ENCODE measurements at places on chromosomes 6 and 20.

DNA sequence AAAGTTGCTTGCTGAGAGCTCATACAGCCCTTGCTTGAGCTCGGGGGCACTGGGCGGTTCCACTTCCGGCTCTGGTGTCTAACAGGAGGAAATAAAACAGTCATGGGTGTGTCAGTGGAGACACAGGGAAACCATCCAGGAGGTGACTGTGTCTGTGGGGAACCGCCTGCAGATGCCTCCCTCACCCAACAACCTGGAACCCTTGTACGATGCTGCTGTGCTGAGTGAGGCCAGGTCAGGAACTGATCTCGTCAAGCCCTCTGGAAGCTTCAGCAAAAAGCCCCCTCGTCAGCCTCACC, 15.5 kb downstream of the TXNDC5 start:
- DNase-seq = no peak

DNA sequence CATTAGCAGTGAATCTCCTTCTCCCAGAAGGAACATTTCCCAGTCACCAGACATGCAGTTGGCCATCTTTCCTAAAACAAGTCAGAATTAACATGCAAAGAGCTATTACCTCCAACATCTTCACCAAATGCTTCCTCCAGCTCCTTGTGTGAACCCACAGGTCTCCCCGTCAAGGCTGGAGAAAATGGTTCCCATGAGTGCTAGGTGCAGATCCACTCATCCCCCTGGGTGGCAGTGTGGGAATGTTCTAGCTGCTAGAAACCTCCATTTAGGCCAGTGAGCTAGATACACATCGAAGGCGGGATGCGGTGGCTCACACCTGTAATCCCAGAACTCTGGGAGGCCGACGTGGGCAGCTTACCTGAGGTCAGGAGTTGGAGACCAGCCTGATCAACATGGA, 603.9 kb upstream of the SLC35B3 start:
- DNase-seq = no peak

DNA sequence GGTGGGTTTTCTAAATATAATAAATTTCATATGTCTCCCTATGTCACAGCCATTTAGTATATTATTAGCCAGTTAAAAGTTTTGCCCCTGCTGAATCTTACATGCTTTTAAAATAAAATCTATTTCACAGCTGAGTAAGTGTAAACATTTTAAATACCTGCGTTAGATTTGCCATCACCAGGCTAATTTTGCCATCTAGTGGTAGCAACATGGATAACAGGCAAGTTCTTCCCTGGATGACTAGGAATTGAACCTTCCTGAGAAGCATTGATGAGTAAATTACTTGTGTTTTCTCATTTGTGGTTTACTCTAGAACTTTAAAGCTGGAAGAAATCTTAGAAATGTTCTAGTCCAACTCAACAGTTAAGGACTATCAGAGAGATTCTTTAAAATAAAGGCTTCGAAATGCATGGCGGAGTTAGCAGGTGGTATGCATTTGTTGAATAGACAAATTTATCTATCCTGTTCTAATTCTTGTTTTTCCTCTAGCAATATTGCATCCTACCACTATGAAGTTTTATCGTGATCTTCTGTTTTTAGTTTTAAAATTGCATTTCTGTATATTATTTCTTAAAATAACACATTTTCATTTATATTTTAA, 2.6 kb downstream of the PRSS35 start:
- no peak for DNase-seq

GRCh38 chr6:90144928-90145555, 151.6 kb downstream of the BACH2 start:
- DNase-seq = no peak

DNA sequence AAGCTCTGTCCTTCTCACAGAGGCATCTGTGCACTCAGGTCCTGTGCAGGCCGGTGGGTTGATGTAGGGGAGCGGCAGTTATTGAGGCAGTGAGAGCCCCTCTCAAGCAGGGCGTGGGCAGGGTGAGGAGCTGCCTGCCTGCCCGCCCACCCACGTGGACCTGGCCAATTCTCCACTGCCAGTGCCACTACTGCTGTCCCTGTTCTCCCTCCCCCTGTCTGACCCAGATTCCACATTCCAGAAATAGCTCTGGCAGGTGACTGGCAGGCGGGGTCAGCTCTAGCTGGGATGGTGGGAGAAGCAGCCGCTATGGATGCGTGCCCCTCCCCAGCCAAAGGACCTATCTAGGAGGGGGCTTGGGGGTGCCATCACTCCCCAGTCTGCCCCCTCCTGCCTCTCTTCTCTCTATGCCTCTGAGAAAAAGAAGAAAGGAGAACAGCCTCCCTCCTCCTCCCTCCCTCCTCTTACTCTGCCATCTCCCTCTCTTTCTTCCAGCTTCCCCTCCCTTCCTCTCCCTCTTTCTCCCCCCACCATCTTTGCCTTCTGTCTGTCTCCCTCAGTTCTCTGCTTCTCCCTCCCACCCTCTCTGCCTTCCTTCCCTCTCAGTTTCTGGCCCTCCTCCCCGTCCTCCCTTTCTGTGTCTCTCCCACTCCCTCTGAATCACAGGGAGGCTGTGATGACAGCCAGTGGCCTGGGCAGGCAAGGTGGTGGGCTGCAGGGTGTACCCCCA, 86.5 kb upstream of the MYL9 start:
- no peak for DNase-seq

DNA sequence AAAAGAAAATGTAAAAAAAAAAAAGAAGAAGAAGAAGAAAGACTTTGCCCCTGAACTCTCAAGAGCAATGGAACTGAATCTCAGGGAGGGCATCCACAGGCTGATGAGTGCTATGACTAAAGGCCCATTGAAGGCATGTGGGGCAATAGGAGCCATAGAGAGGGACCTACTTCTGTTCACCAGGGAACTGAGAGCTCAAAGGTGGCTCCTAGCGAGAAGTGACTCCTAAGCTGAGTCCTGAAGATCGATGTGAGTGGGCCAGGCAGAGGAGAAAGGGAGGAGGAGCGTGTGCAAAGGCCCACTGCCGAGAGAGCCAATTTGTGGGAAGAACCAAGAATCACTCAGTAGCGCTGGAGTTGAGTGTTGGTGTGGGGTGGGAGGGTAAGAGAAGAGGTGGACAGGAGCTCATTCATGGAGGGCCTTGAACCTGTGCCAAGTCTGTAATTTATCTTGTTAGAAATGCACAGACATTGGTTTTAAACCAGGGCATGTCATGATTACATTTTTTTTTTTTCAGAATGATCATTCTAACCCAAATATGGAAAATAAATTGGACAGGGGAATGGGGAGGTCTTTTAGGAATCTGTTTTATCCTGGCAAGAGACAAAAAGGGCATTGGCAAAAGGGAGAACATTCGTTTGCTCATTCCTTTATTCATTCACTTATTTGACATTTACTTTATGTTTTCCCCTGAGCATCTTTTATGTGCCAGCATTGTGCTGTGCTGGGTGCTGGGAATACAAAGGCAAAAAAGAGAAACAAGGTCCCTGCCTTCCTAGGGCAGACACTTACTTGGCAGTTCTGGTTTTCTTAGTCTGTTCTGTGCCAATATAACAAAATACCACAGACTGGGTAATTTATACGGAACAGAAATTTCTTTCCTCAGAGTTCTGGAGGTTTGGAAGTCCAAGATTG, 67.4 kb upstream of the DSP start:
- no peak for DNase-seq

- DNase-seq = no peak
These were observed 21.3 kb upstream of the TMEM14A start for GRCh38 chr6:52649536-52650160.

Measured in esophagus squamous epithelium (tissue), 5 donors.